Foreskin keratinocyte (primary cell): ENCODE measurements at places on chromosomes 1 and 21. TPM values are rescaled to one million over a fixed set of nuclear protein-coding genes. Genes with fewer than 3 reads are reported as not detected.

Gene LCE1F
- 0.42 and 0.61 TPM in 2 replicates for total RNA-seq

Gene SLC6A9
- total RNA-seq, result 8.8 and 15.0 TPM in 2 replicates

Gene MROH9
- not detected in 2 replicates for total RNA-seq

Gene S100A3
- total RNA-seq, result 14.3 and 18.5 TPM in 2 replicates

Gene C1orf210
- 3.8 and 4.3 TPM in 2 replicates for total RNA-seq

Gene SIM2
- not detected in 2 replicates for total RNA-seq

Gene TMEM51
- total RNA-seq, result 15.4 and 18.1 TPM in 2 replicates

Gene ERG
- total RNA-seq, result 0.24 and 0.49 TPM in 2 replicates

Gene FHAD1
- total RNA-seq, result 0.24 and 0.25 TPM in 2 replicates

Gene SLFNL1
- total RNA-seq, result 0.03 and 0.04 TPM in 2 replicates

Gene UBL4B
- not detected in 2 replicates for total RNA-seq

Gene NBPF26
- total RNA-seq, result 11.2 and 17.6 TPM in 2 replicates

Gene RBBP5
- total RNA-seq, result 13.7 and 15.2 TPM in 2 replicates

Gene FMOD
- total RNA-seq, result 0.28 and 0.54 TPM in 2 replicates

Gene FGR
- not detected in 2 replicates for total RNA-seq

Gene ZMYND12
- total RNA-seq, result 0.46 and 0.54 TPM in 2 replicates

Gene AMY2A
- not detected in 2 replicates for total RNA-seq

Gene RUNX3
- 0.10 TPM in 1 of 2 replicates, not detected in the other for total RNA-seq

Gene UMODL1
- not detected in 2 replicates for total RNA-seq

Gene UBXN11
- total RNA-seq, result 5.6 and 9.9 TPM in 2 replicates

Gene RGS8
- total RNA-seq, result not detected in 2 replicates

Gene VSIG8
- total RNA-seq, result 0.07 and 0.14 TPM in 2 replicates

Gene MRPL37
- total RNA-seq, result 102 and 116 TPM in 2 replicates

Gene FAM76A
- 12.2 and 12.9 TPM in 2 replicates for total RNA-seq

Gene CELA3A
- not detected in 2 replicates for total RNA-seq

Gene LCE1B
- 0.42 and 0.61 TPM in 2 replicates for total RNA-seq

Gene ZNF593OS
- total RNA-seq, result not detected in 2 replicates

Gene GBP6
- 0.20 and 0.39 TPM in 2 replicates for total RNA-seq

Gene VHLL
- total RNA-seq, result not detected in 2 replicates

Gene CRYAA
- total RNA-seq, result not detected in 2 replicates

Gene C1orf141
- not detected in 2 replicates for total RNA-seq

Gene S100A12
- total RNA-seq, result not detected in 2 replicates
